ENCODE measurements at places on chromosomes 7 and 10.

DNA sequence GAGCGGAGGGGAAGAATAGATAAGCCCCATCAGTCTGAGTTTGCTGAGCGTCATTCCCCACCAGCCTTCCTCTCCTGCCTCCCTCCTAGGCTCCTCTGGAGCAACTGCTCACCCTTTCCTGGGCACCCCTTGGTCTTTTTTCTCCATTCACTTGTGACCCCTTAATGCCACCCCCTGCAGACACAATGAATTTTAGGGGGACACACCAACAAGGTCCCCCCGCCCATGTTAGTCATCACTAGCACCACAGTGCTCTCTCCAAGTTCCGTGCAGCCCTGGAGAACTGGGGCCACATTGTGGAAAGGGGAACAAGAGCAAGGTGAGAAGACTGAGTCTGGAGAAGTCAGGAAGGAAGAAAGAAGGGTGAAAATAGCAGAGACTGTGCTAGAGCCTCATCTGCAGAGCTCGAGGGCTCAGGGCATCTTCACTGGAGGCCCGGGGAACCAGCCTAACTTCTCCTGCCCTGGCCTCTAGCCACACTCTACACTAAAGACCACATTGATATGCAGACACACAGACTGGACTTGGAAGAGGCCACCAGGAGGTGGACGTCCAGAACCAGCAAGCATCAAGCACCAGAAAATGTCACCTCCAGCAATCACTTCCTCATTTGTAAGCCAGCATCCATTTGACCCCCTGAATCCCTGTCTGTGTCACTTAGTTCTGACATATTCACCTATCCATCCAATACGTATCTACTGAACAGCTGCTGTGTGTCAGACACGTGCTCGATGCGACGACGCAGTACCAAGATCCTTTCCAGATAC is 17.5 kb downstream of the RGR start:
- DNase-seq: no peak

- no peak for DNase-seq
These were observed 68.8 kb upstream of the IFRD1 start for GRCh38 chr7:112381311-112382091.

DNA sequence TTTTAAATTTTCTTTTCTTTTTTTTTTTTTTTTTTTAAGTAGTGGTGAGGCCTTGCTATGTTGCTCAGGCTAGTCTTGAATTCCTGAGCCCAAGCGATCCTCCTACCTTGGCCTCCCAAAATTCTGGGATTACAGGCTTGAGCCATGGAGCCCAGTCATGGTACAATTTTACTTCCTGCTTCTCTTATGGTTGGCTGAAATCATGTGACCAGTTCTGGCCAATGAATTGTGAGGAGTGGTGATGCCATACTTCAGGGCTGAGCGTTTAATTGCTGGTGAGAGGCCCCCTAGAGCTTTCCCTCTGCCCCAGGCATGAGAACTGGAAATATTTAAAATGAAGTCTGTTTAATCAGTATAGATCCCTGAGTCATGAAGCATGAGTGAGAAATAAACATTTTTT is 22.2 kb upstream of the BAIAP2L1 start:
- no peak for DNase-seq

DNA sequence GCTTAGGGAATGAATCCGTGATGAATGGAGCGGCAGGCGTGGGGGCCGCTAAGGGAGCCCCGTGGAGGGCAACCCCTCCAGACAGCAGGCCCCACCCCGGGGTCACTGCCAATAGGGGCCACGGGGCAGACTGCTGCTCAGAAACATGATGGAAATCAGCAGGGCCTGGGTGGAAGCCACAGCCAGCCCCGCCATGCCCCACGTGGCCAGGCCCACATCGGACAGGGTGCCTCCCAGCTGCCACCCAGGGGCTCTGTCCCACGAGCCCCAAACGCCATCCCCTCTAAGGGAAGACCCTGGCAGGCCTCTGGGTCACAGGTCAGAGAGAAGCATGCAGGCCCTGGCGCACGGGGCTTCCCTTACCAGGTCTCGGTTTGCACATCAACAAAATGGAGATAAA is 28.4 kb downstream of the TNRC18 start:
- no peak for DNase-seq

- no peak for DNase-seq
These were observed 102.2 kb upstream of the CCNY start for GRCh38 chr10:35234073-35234472.

GRCh38 chr7:13333371-13333770 is 645.9 kb downstream of the ARL4A start:
- DNase-seq: no peak

GRCh38 chr10:123962756-123963530 is 71.3 kb upstream of the CPXM2 start:
- DNase-seq: no peak

DNA sequence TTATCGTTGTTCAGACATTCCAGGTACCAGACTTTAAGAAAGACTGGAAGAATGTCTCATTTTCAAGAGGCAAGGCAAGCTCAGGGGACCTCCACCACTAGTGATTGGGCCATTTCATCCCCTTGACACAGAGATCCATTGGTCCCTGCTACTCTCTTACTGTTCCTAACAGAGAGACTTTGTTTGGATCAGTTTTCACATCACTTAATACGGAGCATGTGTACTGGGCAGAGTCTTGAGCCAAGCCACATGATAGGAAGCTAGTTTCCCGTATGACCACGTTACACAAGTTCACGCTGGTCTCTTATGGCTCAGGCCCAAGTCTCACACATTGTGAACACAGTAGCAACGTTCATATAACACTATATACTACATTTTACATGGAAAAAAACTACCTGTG is 269.9 kb downstream of the BAMBI start:
- no peak for DNase-seq

DNA sequence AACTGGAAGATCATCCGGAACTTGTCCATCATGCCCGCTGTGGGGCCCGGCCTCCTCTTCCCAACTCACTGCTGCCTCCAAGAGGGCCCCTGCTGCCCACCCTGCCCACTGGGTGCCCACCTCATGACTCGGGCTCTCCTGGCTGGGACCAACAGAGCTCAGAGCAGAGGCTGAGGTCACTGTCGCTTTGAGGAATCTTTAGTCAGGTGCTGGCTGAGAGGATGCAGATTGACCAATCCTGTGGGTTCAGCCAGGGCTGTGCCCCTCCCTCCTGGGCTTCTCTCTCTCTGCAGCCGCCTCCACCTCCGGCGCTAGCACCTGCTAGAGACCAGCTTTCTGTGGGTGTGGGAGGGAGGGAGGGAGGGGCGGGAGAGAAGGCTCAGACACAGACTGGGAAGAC is at the start of gene CALHM1:
Gene CALHM1, minus strand, starts transcription at position 181 of the 400 bp plus-strand sequence. Its CDS starts 149 bp downstream, at position 32.
- DNase-seq: no peak

DNA sequence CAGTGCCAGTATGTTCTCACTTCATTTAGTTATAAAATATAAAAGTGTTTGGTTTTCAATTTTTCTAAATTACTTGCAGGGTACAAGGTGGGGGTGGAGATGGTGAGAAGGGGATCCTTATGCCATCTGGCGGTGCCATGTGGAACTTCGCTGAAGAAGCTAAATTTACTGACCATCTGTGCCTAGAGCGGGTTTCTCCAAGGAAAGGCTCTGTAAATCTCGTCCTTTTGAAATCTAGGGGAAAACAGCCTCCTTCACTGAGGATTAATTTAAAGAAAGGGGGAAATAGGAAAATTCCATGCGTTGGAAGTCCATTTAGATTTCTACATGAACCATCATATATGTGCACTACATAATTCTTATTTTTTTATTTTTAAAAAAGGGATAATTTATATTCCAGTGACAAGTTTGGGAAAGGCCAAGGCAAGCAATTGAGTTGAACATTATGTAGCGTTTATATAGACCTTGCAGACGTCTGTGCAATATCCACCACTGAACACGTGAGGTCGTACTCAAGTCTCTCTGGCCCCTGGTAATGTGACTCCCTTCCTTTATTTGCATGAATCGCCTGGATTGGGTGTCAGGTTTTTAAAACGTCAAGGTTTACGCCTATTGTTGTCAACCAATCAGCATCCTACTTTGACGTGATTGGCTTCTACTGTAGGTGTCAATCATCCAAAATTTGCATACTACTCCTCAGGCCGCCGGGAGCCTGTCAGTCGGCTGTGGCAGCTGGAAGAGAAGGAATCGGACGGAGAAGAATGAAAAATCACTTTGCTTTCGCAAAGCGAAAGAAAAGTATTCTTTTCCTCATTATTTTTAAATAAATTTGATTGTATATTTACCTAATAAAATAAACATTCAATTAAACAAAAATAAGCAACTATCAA is 297.1 kb upstream of the NFE2L3 start:
- peak; percentile 95 for DNase-seq

GRCh38 chr7:20407585-20408466 is 77.1 kb downstream of the ITGB8 start:
- DNase-seq: no peak

DNA sequence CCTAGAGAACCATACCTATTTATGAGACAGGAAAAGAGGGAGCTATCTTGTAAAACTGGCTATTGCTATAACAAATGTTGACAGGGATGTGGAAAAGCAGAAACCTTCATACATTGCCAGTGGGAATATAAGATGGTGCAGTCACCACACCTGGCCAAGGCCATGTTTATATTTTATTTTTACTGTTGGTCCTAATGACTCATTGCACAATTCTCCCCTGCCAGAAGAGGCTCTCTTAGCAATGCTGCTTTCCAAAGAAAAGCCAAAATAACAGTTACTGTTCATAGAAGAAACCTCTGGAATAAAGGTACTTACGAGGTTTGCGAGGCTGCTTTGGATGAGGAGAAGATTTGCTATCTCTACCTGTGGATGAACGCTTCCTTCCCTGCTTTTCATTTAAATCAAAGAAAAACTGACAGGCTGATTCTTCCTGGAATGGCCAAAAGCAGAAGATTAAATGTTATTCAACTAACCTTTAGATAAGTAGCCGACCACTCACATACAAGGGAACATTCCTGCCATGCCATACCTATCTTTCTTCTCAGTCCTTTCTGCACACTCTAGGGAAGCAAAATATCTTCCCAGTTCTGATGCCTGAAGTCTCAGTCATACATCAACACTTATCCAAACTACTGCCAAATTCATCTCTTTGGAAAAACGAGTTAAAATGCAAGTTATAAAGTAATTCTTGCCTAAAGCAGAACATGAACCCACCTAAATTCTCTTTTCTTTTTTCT is 16.3 kb upstream of the CHUK start:
- no peak for DNase-seq

- no peak for DNase-seq
These were observed 68.5 kb downstream of the CXCL12 start for GRCh38 chr10:44316187-44316921.

- DNase-seq: no peak
These were observed 4.5 kb downstream of the AMZ1 start for GRCh38 chr7:2692543-2692942.

- DNase-seq: no peak
These were observed 535.9 kb downstream of the AUTS2 start for GRCh38 chr7:70134029-70134770.

DNA sequence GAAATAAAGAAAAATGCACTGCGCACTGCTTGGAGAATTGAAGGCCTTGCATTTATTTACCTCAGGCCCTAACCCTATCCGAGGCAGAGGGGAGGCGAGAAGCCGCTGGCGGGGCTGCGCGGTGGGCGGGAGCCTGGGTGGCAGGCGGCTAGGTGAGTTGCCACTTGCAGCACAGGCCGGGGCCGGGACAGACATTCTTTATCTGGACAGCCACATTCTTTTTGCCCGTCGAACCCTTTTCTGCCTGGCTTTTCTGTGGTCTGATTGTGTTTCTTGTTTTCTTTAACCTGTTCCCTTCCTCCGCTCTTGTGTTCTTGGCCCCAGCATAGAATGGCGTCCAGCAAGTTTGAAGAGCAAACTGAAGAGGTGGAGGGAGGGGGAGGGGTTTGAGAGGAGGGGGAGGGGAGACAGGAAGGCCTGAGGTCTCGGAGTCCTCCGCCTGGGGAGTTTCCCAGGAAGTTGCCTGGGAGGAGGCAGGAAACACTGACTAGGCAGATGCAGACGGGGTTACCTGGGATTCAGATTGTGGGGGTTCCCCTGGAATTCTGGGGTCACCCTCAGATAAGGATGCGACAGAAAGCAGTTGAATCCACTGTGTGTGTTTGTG is 5.1 kb downstream of the SHH start:
- DNase-seq: no peak

DNA sequence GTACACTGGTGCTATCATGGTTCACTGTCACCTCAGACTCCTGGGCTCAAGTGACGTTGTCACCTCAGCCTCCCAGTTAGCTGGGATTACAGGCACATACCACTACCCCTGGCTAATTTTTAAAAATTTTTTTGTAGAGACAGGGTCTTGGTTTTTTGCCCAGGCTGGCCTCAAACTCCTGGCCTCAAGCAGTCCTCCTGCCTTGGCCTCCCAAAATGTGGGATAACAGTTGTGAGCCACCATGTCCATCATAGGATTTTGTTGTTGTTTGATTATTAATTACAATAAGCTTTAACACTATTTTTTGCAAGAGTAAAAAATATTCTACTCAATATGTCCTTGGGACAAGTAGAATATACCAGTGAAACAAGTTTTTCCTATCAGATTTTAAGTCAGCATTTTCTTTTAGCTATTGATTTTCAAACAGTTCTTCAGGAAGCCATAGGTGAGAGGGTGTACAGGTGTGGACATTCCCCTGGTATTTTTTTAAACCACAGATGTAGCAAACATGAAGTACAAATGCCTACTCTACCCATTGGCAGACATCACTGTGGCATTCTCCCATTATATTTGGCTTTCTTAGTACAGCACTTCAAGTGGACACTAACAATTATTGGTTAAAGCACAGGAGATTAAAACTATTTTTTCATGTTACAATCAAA is 18.7 kb downstream of the KMT2E start:
- no peak for DNase-seq

DNA sequence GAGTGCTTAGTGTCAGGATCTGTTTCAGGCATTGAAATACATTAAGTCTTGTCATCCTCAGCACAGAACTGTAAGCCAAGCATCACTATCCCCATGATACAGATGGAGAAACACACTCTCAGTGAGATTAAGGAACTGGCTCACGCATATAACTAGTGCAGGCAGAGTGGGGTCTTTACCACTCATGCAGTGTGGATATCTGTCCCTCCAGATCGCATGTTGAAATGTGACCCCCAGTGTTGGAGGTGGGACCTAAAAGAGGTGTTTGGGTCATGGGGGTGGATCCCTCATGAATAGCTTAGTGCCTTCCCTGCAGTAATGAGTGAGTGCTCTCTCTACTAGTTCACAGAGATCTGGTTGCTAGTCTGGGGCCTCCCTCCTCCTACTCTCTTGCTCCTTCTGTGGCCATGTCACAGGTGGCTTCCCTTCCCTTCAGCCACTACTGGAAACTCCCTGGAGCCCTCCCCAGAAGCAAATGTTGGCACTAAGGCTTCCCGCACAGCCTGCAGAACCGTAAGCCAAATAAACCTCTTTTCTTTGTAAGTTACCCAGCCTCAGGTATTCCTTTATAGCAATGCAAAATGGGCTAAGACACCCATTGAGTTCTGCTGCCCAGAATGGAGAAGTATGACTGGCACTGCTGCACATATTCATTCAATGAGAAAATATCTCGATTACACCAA is 31.8 kb upstream of the MSMB start:
- DNase-seq: no peak

GRCh38 chr7:104341546-104341945 is 13.1 kb downstream of the LHFPL3 start:
- DNase-seq: peak; percentile 51

DNA sequence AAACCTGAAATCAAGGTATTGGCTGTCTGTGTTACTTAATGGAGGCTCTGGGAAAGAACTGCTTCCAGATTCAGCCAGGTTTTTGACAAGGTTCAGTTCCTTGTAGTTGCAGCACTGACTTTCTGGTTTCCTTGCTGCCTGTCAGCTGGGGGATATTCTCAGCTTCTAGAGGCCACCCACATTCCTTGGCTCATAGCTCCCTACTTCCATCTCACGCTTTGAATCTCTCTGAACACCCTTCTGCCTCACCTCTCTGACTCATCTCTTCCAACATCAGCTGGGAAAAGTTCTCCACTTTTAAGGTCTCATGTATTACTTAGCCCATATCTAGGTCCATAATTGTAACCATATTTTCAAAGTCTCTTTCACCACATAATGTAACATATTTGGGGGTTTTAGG is 22.9 kb upstream of the GPR22 start:
- no peak for DNase-seq

All from pons (tissue), 1 donor.